NCI-H1694 (cell line): ENCODE measurements at places on chromosomes 2 and 18.

GRCh38 chr2:16725549-16725948, 59.9 kb upstream of the CYRIA start:
- DNase-seq: no peak

- no peak for DNase-seq
Measured at GRCh38 chr2:175707322-175707721, 294.7 kb downstream of the LNPK start.

DNA sequence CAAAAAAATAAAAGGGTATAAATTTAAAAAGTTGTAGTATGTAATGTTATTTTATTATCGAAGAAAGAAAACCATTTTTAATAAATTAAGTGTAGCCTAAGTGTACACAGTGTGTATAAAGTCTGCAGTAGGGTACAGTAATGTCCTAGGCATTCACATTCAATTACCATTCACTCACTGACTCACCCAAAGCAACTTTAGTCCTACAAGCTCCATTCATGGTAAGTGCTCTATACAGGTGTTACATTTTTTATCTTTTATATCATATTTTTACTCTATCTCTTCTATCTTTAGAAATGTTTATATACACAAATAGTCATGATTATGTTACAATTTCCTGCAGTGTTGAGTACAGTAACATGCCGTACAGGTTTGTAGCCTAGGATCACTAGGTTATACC, 59.5 kb downstream of the RABL2A start:
- no peak for DNase-seq

DNA sequence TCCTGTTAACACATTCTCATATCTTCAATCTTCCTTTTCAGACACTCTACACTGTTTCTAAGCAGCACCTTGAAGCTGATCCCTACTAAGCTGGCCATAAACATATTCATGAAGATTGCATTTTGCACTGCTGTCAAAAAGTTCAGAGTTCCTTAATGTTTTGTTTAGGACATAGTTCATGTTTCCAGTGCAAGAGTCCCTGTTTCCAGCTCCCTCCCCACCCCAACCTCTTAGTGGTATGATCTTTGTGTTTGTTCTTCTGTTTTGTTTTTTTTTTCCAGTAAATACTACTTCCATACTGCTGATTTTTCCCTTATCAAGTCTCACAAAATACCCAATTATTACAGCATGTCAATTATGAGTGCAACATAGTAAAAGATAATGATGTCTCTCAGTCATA, 4.1 kb upstream of the SLC40A1 start:
- no peak for DNase-seq

DNA sequence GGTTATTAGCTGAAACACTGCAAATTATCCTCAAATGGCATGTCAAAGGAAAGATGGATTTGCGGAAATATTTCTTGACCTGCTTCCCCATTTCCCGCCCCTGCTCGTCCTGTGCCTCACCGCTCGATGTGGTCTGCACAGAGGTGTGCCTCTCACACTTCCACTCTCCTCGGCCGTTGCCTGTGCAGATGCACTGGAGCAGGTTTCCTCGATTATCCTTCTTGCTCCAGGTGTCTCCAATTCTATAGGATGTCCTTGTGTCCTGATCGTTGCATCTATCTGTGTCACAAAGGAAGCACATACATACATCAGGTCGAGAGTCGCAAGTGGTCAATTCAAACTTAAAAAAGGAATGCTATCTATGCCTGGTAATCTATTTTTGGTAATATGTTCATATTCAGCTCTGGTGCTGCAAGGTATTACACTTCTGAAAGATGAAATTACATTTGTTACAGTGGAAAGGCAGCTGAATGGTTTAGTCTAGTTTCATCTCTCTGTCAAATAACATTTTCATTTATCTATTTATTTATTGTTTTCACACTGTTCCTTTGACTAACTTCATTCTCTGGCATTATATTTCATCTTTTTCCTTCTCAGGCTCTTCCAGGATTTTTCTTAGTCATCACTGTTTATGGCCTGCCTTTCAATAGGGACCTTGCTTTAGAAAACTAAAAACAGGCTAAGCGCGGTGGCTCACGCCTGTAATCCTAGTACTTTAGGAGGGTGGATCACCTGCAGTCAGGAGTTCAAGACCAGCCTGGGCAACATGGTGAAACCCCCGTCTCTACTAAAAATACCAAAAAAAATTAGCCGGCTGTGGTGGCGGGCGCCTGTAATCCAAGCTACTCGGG, 7.6 kb downstream of the FN1 start:
- DNase-seq: no peak

DNA sequence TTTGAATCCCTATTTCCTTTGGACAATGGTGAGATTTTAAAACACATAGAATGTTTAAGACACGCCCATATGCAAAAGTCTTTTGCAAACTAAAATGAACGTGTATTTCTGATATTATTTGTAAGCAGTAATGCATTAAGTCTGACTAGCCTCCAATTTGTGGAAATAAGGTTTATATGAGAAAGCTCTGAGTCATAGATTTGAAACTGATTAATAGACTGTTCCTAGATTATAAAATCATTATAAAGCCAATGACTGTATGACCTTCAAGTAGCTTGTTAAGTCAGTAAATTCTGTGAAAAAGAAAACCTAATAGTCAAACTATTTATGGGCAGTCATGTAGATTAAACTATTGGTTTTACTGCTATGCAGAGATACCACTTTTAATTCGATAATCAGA, 12.8 kb upstream of the EFEMP1 start:
- no peak for DNase-seq
